ENCODE measurements at places on chromosomes 2 and 18.

DNA sequence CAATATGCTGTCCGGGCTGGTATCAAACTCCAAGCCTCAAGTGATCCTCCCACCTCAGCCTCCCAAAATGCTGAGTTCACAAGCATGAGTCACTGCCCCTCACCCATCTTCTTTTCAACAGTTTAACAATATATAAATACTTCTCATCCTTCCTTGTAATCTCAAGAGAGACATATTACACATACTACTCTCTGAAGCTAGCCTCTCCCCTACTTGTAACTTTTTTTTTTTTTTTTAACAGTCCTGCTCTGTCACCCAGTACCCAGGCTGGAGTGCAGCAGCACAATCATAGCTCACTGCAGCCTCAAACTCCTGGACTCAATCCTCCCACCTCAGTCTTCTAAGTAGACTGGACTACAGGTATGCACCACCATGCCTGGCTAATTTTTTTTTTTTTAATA lies 5.7 kb downstream of the GFPT1 start:
- no peak for DNase-seq

DNA sequence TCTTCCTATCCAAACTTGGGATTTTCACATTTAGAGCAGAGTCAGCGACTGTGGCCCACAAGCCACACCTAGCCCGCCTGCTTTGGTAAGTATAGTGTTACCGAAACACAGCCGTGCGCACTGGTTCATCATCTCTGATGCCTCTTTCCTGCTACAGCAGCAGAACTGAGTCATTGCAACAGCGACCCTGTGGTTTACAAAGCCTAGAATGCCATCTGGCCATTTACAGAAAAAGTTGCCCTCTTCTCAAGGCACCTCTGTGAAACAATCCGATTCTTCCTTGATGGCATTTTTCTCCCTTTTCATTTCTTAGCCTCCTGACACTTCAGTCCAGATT lies 10.7 kb upstream of the IAH1 start:
- DNase-seq: no peak

- DNase-seq: no peak
These were observed 55.0 kb downstream of the APOB start for GRCh38 chr2:20988905-20989304.

DNA sequence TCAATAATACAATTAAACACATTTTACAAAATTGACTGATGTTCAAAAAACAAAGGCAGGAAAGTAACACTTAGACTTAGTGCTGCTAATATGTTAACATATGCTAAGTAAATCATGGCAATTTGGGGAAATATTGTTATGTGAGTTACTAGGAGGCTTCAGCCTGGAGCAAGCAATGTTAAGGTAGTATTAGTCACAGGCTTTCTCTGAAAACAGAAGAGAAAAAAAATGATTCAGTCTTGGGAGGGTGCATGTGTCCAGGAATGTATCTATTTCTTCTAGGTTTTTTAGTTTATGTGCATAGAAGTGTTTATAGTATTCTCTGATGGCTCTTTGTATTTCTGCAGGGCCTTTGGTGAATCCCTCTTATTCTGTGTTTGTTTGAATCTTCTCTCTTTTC lies 345.8 kb upstream of the TFPI start:
- DNase-seq: no peak

DNA sequence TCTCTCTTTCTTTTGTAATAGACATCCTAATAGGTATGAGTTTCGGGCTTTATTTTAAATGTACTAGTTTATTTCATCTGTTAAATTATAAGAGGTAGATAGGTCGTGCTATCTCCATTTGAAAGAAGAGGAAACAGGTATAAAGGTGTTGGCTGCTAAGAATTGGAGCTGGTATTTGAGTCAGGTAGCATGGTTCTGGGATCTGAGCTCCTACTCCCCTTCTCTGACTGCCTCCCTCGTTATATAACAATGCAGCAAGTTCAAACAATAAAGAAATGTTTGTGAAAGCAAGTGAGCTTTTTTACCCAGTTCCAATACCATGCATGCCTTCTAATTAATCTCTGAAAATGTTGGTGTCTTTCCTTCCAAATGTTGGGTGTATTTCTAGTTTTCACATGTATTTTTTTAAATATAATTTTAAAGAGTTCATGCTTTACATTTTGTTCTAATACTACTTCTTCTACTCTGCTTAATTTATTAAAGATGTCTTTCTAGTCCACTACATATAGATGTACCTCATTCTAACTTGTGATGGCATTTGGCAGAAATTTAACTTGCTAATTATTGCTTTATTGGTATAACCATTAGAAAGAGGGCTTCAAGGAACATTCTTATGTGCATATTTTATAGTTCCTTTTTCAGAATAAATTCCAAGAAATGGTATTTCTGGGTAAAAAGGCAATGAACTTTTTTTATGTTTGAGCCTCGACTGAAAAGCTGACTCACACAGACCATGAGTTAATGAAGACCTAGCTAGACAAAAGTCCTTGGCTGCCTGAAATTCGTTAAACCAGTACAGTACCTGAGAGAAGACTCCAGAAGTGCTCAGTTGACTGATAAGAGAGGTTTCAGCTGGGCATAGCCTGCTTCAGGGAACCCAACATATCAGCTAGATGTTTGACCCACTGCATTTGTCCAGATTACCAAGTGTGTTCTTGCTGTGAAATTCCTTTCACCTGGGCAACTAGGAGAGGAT lies 133.5 kb downstream of the CERS6 start:
- DNase-seq: no peak

GRCh38 chr2:74007121-74007520 lies 22.4 kb downstream of the TET3 start:
- DNase-seq: no peak

DNA sequence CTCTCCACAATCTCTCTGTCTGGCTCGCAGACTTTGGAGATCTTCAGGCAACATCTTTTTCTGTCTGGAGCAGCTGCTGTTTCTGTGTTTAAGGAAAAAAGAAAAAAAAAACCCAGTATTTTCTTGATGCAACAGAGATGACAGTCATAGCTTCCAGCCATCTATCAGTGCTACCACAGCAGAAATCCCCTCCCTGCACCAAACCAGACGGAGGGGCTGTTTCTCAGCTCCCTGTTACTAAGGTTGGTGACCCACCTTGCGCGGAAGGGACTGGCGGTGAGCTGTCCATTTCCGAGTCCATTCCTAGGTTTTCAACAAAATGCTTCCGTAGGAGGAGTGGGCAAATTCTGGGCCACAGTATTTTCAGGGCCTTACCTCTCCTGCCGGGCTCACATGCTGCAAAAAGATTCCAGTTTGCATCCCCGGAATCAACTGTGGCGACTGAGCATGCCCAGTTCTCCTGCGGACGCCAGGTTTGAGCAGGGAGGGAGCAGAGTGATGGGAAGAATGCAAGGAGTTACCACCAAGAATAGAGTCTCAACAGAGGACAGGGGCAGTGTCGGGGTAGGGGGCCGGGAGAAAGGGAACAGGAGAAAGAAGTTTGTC lies 1.2 kb downstream of the SLC4A10 start:
- no peak for DNase-seq

DNA sequence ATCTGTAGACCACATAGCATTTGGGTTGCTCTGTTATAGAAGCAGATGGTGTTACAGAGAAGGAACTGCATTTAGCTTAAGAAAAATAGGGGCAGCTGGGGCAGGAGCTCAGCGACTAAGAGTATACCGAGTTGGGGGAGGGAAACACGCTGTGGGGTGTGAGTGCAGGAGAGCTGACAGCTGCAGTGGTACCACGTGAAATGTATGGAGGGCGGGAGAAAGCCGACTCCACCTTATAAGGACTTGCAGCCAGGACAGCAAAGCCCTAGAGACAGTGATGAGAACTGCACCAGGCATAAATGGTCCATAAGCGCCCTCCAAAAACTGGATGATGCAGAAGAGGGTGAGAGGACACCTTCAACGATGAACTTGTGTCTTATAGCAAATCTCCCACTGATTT lies 237.6 kb downstream of the PRKCE start:
- DNase-seq: no peak

DNA sequence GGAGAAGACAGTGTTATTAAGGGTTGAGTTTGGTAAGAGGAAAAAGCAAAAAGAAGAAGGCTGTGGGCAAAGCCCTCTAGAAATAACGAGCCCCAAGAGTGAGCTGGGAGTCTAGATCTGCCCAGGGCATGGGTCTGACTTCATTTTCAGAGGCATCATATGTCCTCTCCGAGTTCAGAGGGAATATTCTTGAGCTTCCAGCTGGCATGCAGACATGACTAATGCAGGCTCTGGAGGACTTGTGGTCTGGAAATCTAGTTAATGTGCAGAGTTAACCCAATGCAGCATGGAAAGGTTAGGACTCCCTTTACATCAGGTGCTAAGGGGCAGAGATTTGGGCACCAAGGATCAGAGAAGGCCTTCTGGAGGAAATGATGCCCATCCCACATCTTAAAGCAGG lies 7.3 kb downstream of the ACMSD start:
- no peak for DNase-seq

GRCh38 chr2:120446236-120447126 lies 100.5 kb downstream of the INHBB start:
- DNase-seq: no peak

DNA sequence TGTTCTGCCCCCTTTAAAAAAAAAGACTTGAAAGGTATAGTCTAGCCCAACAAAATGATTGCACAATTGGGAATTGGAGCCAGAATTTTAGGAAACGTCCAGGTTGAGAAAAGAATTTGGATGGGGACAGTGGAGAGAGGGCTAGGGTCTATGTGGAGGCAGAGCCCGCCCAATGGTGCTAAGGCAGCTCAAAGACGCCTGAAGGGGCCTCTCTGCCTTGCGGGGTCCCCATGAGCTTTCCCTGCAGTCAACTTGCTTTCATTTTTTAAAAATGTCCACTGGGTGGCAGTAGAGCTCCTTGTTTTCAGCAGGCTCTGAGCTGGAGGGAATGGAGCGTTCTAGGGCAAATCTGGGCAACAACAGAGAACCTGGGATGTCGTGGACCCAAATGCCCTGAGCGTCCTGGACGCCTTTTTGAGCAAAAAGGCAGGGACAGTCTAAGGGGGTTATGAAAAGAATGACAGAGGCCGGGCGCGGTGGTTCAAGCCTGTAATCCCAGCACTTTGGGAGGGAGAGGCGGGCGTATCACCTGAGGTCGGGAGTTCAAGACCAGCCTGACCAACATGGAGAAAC lies 40.2 kb upstream of the ITM2C start:
- peak; percentile 27 for DNase-seq

- no peak for DNase-seq
These were observed 56.6 kb downstream of the GDF7 start for GRCh38 chr2:20723543-20723942.

DNA sequence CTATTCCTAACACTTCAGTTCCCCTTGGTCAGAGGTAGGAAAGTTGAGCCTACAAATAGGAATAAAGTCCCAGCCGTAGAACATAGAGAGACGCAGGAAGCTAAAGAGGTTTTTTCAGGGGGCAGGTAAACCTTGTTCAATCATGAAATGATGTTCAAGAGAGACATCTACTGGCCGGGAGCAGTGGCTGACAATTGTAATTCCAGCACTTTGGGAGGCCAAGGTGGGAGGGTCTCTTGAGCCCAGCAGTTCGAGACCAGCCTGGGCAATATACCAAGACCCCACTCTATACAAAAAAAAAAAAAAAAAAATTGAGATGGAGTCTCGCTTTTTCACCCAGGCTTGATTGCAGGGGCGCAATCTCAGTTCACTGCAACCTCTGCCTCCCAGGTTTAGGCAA lies 66.7 kb upstream of the DNAJC10 start:
- no peak for DNase-seq

DNA sequence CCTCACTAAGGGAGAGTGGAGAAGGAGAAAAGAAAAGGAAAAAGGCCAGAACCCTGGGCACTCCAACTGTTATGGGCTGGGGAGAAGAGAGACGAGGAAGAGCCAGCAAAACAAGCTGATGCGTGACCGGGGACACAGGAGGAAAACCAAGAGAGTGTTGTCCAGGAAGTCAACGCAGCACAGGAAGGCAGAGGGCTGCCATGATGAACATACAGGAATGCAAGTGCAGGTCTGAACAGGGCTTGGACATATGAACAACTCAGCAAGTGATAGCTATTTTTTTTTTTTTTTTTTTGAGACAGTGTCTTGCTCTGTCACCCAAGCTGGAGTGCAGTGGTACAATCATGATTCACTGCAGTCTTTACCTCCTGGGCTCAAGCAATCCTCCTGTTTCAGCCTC lies 28.4 kb downstream of the SIX3 start:
- no peak for DNase-seq

GRCh38 chr18:10049747-10050146 lies 135.9 kb downstream of the VAPA start:
- no peak for DNase-seq

DNA sequence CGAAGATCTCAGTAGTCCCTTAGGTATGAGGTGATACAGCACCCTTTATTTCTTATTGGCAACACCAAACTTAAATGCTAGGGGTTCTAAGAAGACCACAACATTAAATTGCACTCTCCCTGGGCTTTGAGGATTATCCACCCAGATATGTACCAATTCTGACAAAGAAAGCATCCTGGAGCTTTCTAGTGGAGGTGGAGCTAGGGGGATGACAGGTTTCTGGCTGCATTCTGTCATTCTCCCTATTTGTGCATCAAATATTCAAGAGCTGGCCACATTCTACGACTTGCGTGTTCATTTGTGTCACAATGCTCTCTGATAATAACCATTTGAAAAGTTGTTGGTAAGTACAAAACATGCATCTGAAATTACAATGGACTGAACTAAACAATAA lies 111.1 kb downstream of the CDH2 start:
- DNase-seq: no peak

- no peak for DNase-seq
These were observed 82.6 kb upstream of the GLI2 start for GRCh38 chr2:120653046-120653445.

DNA sequence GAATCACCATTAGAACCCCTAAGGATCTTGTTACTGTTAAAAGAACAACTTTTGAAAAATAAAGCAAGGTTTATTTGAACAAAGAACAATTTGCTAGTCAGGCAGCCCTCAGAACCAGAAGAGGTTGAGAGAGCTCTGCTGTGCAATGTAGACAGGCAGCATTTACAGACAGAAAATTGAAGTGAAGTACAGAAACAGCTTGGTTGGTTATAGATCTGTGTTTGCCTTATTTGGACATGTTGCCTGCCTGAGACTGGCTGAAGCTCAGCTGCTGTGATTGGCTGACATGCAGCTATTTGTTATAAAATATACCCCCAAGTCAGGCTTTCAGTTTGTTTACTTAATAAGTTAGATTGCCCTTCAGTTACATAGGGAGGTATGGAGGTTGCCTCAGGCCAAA lies 12.5 kb downstream of the MSTN start:
- DNase-seq: no peak

All from T follicular helper cell (primary cell).